ENCODE measurements at places on chromosomes 7 and 10.

- peak; percentile 88 for DNase-seq
Measured at GRCh38 chr7:4189131-4189570, 492.9 kb upstream of the FOXK1 start.

DNA sequence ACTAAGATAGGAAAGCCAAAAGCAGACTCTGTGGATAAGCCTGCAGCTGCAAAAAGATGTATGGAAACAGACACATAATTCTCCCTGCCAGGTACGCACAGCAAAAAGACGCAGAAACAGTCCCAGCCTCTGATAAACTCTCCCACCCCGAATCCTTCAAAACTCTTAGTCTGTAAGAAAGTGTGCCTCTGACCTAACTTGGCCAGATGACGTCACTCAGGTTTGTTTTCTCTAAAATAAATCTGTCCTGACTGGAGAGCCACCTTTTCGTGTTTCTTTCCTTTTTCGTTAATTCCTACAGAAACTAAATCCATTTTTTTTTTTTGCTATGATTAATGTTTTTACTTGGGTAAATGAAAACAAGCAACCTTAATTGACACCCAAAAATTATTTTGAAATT is 793.8 kb downstream of the SORCS1 start:
- no peak for DNase-seq

GRCh38 chr10:8102708-8103401 is 48.4 kb downstream of the GATA3 start:
- no peak for DNase-seq

DNA sequence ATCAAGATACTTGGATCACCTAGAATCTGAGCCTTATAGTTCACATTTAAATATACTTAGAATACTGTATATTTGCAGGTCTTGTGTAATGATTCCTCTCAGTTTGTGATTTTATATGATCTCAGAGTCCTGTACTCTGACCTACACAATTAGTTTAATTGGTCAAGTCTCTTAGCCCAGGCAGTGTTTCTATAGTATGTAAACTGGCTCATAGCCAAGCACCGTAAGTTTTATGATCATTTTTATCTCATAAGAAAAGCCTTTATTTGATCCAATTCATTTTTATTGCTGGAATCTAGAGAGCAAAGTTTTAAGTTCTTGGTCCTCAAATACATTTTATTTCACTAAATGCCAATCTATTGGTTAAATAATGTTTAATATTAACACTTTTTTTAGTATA is 242.2 kb downstream of the MALRD1 start:
- no peak for DNase-seq

GRCh38 chr10:114042895-114043531 is 653 bp upstream of the ADRB1 start:
- peak; percentile 41 for DNase-seq

- DNase-seq = no peak
Measured at GRCh38 chr10:80503584-80504157, 34.0 kb upstream of the SH2D4B start.

- no peak for DNase-seq
Measured at GRCh38 chr7:86768967-86769760, 125.5 kb downstream of the GRM3 start.

DNA sequence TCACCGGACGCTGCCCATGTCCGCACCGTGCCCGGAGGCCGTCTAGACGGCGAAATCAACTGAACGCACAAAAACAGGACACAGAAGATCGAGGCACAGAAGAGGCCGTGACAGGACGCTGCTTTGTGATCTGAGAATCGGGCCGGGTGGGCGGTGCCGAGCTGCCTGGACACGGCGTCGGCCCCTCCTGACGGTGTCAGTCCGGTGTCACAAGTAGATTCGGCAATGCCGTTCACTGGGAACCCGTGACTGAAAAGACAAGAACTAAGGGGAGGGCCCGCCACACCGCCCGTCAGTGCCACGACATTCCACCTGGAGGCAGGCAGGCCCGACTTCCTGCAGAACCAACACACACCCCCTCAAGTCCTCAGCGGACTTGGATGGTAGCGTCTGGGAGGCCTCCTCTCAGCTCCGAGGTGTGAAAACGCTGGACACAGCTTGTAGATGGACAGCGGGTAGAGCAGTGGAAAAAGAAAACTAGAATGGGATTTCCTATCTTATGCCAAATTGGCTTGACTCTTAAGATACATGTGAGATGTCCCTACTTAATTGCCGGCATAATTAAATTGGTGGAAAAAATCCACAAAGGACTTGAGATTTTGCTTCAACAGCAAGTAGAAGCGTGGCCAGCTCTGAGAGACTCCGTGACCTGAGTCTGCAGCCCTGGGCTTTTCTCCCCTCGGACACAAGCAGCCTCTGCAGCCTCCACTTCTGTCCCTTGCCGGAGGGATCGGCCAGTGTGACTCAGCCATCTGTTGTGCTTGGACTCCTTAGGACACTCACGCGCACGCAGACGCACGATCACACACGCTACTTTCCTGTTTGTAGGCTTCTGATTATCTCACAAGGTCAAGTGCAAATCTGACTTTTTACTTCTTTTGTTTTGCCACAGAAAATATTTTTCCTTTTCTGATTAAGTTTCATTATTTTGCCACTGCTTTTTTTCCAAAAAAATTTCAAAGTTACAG is 269.0 kb downstream of the DIP2C start:
- DNase-seq = no peak
